ENCODE measurements at places on chromosomes 12 and 14.

- no peak for DNase-seq
These were observed 3.2 kb downstream of the OR4K2 start for GRCh38 chr14:19878029-19878642.

DNA sequence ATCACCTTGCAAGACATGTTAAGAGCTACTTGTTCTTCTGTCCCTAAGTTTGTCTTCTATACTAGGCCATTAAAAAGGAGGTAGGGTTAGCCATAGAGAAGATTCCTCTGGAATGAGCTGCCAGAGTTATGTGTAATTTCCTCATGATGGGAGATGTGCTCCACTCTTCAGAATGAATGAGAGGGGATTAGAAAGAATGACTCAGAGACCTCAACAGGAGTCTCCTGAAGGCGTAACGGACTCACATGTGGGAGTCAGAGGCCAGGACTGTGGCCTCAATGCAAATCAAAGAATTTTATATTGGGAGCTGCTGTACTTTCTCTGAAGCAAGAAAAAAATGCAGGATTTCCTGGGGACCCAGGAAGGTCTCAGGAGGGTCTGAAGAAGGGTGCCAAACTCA, 87.8 kb upstream of the ATXN7L3B start:
- no peak for DNase-seq

- DNase-seq = no peak
These were observed 25.8 kb upstream of the PHLDA1 start for GRCh38 chr12:76057326-76057725.

DNA sequence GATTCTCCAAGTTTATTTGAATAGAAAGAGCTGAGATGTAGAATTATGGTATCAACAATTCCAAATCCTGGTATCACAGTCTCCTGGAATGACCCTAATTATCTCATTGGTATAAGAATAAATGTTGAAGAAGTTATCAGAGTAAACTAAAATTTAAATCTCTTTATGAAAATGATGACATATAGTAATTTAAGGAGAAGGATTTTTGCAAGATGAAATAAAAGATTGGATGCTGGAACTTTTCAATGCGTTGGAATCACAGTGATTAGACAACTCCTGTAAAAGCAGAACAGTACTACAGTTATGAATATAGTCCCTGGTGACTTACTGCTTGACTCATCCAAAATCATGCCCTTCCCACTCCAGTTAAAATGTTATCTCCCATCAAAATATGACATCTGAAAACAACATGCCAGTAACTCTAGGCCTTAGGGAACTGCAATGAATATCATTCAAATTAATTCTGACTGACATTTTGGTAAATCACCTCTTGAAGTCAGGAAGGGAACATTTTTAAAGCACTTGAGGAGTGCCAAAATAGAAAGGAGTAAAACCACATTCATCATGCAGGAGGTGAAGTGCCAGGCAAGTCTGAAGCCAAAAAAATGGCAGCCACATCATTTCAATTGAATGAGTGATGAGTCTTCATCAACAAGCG, 197.8 kb upstream of the PRKD1 start:
- DNase-seq = no peak

- DNase-seq = no peak
These were observed 222.9 kb downstream of the DPY19L2 start for GRCh38 chr12:63445224-63445880.

DNA sequence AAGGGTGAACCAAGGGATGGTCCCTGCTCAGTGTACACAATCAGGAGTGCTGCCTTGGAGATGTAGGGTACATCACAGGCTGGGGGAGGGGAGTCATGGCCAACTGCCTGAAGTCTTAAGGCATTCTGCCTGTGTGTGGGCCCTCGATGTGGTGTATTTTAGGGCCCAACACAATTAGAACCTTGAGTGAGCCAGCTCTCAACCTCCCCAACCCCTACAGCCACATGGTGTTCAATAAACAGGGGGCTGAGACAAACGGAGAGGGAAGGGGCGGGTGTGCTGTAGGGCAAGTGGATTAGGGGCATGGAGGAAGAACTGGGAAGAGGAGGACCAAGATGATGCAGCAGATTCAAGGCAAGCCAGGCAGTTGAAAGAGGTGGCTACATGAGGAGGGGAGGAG, 8.6 kb upstream of the CHD4 start:
- no peak for DNase-seq

DNA sequence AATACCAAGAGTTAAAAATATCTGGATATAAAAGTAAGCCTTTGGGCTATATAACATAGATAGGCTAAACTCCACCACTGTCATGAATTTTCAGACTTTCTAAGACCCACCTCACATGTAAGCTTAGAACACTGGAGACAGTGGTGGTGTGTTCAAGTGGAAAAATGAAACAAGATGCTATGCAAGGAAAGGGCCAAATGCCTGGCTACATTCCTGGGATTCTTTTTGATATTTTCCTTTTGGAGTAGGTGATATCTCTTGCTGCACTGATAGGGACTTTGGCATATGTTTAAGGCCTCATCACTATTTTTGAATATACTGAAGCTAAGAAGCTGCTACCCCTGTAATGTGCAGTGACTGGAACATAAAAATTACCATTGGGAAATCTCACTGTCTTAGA, 341.3 kb downstream of the SLC16A7 start:
- DNase-seq = no peak

DNA sequence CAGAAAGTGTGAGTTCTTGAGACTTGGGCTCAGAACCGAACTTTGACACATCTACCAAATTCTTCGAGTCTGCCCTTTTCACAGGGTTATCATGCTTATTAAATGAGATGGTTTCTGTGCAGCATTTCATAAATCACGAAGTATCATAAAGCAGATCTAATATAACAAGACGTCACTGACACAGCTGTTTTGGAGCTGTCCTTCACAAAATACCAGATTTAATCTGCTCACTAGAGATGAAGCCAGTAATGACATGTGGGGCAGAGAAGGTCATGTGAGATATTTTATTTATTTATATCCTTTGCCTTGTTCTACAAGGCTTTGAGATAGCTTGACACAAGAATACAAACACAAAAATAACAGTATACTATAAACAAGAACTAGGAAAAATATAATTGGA, 127.0 kb downstream of the RPAP3 start:
- no peak for DNase-seq

- DNase-seq = no peak
These were observed 74.9 kb downstream of the PCNX1 start for GRCh38 chr14:70982200-70982599.

- DNase-seq = peak; percentile 67
These were observed 6.1 kb downstream of the CCDC184 start for GRCh38 chr12:48189331-48190125.

- no peak for DNase-seq
These were observed 6.2 kb downstream of the LIMA1 start for GRCh38 chr12:50276912-50277671.

DNA sequence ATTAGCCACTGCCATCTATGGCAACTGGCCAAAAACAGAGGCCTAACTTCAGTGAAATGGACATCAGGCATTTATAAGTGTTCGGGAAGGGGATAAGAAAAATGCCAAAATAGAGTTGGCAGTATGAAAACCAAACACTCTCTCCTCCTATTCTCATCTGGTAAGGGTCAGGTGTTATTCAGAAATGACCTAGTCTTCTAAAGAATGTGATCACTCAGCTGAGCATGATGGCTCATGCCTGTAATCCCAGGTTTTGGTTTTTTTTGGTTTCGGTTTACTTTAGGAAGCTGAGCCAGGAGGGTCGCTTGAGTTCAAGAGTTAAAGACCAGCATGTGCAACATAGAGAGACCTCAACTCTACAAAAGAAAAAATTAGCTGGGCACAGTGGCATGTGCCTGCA, 170.3 kb downstream of the GRIN2B start:
- DNase-seq = no peak

GRCh38 chr14:53180272-53181221, 27.4 kb upstream of the DDHD1 start:
- no peak for DNase-seq

DNA sequence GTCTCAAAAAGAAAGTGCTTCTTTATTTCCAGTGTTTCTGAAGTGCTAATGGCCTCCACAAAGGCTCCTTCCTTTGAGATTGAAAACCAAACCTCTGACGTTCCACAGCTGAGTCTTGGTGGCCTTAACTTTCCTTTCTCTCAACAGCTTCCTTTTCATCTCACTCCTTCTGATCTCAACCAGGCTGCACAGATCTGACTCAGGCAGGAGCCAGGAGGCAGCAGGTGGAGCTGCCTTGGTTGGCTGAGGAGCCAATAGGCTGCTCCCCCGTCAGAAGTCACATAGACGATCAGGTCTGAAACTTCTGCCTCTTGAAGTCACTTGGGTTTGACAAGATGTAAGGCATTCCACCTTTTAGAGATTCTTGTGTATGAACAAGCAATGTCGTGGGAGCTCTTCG, 9.1 kb upstream of the KCNA5 start:
- no peak for DNase-seq

DNA sequence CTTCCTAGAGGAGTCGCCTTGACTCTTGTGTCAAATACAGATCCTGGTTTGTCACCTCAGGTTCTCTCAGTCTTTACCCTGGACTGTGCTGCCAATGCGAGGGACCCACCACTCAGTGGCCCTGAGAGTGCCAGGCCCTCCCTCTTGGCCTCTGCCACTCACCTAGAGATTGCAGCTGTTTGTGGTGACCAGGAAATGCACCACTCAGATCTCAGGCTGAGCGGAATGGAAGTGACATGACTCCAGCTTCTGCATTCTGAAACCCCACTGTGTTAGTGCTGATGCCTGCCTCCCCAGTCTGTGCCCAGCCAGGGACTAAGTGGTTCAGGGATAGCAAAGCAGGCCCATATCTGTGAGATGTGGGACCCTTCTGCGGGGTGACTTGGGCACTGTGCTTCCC, 27.8 kb upstream of the NEDD1 start:
- no peak for DNase-seq

DNA sequence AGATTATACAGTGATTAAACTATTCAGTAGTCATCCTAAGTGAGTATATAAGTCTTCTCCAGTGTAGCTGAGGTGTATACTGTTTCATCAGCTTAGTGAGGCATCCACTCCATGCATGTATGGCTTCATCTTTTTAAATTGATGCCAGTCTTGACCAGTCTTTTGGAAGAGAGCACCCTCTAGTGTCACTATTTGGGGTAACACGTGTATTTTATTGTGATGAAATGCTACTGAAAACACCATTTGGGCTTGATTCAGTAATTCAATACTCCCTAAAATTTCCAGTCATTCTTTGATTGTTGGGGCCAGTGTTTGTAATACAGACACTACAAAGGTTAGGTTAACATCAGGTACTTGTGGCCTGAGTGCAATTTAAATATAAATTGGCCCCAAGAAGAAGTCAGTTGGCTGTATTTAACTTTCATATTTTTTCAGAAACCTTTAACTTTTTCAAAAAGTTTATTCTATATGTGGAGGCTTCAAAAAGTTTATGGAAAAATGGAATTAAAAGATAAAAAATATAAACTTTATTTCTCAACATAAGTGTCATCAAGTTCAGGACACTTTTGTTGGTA, 35.3 kb downstream of the MIPOL1 start:
- DNase-seq = no peak

- no peak for DNase-seq
These were observed 157.5 kb upstream of the LRIG3 start for GRCh38 chr12:59077575-59078426.

DNA sequence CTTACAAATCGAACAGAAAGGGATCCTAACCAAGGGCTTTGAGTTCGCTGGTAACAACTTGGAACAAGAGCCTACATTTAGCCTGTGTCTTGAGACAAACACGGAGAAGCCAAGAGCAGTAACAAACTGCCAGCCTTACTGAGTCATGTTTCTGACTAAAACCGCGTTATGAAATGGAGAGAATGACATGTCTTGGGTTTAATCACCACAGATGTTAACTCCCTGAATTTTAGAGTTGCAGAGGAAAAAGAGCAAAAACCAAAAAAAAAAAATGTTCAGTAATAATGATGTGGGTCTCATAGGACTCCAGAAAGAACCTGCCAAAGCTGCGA, 1.0 kb downstream of the BLTP3B start:
- peak; percentile 77 for DNase-seq

GRCh38 chr14:35332517-35333263, 40.5 kb downstream of the PSMA6 start:
- DNase-seq = no peak

DNA sequence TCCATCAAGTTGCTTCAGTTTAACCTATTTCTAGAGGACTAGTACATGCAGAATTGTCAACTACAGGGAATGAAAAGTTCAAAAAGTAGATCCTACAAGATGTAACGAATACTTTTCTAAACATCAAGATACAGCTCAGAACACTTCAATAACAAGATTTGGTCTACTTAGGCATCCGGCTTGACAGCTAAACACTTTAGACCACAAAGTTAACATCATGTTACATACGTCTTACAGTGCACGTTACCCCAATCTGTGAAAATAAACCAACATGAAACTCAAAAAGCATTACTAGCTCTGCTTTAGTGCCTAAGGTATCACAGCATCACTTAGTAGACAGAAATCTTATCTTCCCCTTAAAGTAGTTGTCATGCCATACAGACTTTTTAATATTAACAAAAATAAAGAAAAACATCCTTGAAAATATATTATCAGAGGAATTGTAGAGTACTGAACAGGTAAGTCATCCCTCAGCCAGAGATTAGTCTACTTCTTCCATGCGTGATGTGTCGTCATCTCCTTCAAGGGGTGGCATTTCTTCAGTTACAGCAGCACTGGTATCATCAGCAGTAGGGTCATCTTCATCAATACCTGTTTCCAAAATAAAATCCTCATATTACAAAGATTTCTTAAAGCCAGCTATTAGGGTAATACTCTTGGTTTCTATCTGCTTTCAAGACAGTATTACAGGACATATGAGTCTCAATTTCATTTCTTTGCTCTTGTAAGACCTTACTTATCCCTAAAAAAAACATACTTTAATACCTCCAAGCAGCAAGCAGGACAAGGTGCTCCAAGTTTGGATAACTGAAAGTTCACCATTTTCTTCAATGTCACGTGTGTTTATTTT, 5.4 kb downstream of the HSP90AA1 start:
- DNase-seq = no peak

GRCh38 chr14:97298331-97298730, 501.1 kb downstream of the VRK1 start:
- DNase-seq = no peak

- DNase-seq = no peak
These were observed 102.5 kb downstream of the ZFP36L1 start for GRCh38 chr14:68690089-68690958.

DNA sequence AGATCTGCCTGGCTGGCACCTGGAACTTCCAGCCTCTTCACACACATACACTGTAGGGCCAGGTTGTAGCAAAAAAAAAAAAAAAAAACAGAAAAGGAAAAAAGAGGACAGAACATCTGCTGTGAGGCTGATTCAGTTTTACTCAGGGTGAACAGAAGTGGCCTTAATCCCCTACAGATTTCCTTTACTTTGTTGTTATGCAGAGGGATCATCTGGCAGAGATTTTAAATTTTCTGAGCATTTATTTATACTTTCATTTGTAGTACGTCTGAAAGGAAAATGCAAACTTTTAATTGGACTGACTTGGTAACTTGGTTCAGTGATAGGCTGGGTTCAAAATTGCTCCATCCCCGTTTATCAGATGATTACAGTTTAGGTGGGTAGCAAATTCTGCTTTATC, 50.8 kb upstream of the PRICKLE1 start:
- no peak for DNase-seq

All from Panc1 (cell line).